ENCODE measurements at places on chromosomes 1 and 21.

- no peak for DNase-seq
These were observed 73.3 kb upstream of the NFASC start for GRCh38 chr1:204797401-204797800.

- DNase-seq: peak; percentile 71
These were observed 13.8 kb downstream of the ADORA3 start for GRCh38 chr1:111489604-111490003.

- no peak for DNase-seq
These were observed 52.4 kb downstream of the TLCD4 start for GRCh38 chr1:95169548-95169947.

- no peak for DNase-seq
These were observed 481.1 kb downstream of the PTBP2 start for GRCh38 chr1:97202481-97203380.

DNA sequence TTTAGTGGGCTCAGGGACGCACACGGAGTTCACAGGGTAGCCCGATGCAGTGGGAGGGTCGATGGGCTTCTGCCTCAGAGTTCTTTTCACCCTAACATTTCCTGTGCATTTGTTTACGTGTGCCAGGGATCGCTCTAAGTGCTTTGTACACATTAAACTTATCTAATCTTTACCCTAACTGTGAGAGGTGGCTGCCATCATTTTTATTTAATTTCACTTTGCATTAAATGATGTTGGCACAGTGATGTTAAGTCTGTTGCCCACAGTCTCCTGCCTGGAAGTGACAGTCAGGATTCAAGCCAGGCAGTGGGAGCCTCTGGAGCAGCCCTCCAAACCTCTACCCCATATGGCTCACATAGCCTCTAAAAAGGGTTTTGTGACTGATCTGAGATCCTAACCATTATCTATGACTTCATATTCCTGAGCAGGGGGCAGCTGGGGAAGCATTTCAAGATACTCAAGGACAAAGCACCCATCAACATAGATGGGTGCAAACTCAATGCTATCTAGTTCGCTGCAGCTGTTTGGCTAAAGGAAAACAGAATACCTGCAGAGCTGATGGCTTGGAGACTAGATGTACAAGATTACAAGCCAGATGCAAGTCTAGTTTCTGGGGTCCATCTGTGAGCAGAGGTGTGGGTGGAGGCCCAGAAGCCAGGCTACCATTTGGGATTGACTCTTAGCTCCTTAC, 303.8 kb downstream of the DISC1 start:
- DNase-seq: no peak

GRCh38 chr1:213852107-213852506, 135.7 kb upstream of the PROX1 start:
- no peak for DNase-seq

- DNase-seq: no peak
These were observed 76.5 kb downstream of the CD58 start for GRCh38 chr1:116494353-116494692.

GRCh38 chr1:201381130-201381529, 3.6 kb upstream of the TNNT2 start:
- DNase-seq: no peak
